Heart right ventricle (tissue), 16 donors: ENCODE measurements at places on chromosomes 12 and 14. TPM values are rescaled to one million over a fixed set of nuclear protein-coding genes. Genes with fewer than 3 reads are reported as not detected.

Gene OLR1
- polyA plus RNA-seq: not detected

Gene HEATR5A
- 65.0 TPM for polyA plus RNA-seq

Gene KRT86
- polyA plus RNA-seq: 0.01 TPM

Gene GIT2
- polyA plus RNA-seq: 17.8 TPM

Gene ENDOU
- polyA plus RNA-seq: 0.26 TPM

Gene PRR13
- polyA plus RNA-seq: 40.4 TPM

Gene CD69
- 0.55 TPM for polyA plus RNA-seq

Gene SLC24A4
- polyA plus RNA-seq: 0.29 TPM

Gene HSPA2
- 10.3 TPM for polyA plus RNA-seq

Gene PZP
- polyA plus RNA-seq: 1.3 TPM

Gene C14orf39
- not detected for polyA plus RNA-seq

Gene PLEKHD1
- polyA plus RNA-seq: 0.01 TPM

Gene KCNJ8
- 87.8 TPM for polyA plus RNA-seq

Gene NPFF
- not detected for polyA plus RNA-seq

Gene CTSG
- 0.23 TPM for polyA plus RNA-seq

Gene ZDHHC22
- not detected for polyA plus RNA-seq

Gene ARHGAP9
- 1.8 TPM for polyA plus RNA-seq

Gene A2M
- 244 TPM for polyA plus RNA-seq
